ENCODE measurements at places on chromosomes 13 and 19.
A peak's percentile ranks its signal among the peaks of the same experiment; 100 is the strongest.

DNA sequence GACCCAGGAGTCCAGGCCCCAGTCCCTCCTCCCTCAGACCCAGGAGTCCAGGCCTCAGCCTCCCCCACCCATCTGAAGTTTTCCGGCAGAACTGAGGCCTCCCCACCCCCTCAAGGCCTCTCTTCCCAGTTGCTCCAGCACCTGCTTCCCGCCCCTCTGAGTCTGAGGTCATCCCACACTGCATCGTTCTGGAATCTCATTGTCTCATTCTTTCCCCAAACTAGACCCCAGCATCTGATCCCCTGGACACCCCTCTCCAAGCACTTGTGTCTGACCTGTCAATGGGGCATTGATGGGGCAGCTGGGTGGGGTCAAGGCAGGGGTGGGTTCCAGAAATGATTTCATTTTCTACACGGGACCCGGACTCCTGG is 793 bp upstream of the SBK2 start:
- DNase-seq, result no peak

GRCh38 chr19:18781885-18782527 is 9.1 kb downstream of the COMP start:
- no peak for DNase-seq

DNA sequence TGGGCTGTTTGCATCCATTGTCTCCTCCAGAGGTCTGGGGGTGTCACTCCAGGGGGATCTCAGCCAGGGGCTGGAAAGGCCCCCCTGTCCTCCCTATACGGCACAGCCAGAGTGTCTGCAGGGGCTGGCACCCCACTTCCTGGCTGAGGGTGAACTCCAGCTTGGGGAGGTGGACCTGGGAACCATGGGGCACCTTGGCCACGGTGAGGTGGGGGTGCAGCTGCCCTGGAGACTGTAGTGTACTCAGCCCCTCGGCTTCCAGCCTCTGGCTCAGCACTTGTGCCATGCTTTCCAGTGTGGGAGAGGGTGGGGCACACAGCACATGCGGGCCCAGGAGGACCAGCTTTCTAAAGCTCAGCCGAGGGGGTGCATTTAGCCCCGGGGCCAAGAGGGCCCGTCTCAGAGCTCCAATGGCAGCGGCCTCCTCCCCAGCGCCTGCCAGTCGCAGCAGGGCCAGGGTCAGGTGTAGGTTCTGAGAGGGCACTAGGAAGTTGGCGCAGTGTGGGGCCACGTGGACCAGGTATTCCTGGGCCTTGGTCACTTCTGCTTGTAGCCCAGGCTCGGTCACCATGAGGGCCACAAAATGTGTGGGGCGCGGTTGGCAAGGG is 1.4 kb downstream of the LENG9 start:
- DNase-seq, result no peak

DNA sequence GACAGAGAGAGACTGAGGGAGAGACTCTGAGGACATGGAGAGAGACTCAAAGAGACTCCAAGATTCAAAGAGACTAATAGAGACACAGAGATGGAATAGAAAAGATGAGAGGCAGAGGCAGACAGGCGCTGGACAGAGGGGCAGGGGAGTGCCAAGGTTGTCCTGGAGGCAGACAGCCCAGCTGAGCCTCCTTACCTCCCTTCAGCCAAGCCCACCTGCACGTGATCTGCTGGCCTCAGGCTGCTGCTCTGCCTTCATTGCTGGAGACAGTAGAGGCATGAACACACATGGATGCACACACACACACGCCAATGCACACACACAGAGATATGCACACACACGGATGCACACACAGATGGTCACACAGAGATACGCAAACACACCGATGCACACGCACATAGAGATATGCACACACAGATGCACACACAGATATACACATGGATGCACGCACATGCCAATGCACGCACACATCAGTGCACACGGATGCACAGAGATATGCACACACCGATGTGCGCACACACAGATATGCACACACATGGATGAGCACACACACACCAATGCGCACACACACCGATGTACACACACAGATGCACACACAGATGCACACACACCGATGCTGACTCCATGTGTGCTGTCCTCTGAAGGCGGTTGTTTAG is 3.3 kb upstream of the F10 start:
- peak; percentile 5 for DNase-seq

All from progenitor cell of endocrine pancreas (in vitro differentiated cells).